Osteocyte (in vitro differentiated cells): ENCODE measurements at places on chromosomes 4 and X. TPM values are rescaled to one million over a fixed set of nuclear protein-coding genes. Genes with fewer than 3 reads are reported as not detected.

DNA sequence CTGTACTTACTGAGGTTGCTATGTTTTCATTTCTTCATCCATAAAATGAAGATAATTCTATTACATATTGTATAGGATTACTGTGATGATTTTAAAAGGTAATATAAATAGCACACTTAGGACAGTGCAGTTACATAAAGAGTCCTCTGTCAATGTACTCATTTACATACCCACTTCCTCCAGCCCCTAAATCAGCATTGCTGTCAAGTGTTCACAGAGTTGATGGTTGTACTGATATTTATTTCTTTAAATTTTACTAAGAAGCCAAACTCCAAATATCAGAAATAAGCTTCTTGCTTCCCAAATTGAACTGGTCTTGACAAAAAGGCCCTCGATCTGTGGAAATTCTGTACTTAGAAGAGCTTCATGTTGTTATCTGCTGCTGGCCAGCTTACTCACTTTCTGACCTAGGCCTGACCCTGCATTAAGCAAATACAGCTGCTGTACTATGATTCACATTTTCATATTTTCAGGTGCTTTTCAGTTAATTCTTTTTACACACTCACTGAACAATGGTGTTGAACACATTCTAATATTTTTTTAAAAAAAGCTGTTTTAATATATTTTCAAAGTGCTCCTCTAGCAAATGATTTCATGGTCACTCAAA, 259.6 kb downstream of the UNC5C start:
- no peak for DNase-seq

DNA sequence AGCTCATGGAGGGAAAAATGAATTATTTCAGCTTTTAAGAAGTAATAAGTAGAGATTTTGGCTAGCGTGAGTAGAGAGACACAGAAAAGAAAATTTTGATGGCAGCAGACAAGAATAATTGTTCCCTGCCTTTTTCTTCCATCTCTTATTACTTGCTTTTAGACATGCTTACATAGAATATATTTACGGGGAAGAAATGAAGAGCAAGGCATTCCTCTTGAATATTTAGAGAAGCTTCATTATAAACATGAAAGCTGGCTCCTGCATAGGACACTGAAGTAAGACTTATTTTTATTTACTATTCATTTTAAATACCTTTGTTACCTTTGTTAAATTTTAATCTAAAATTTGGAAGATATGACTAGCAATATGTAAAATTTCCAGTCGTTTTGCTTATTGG, 32.2 kb downstream of the DCK start:
- no peak for DNase-seq

- no peak for DNase-seq
These were observed 96.4 kb upstream of the PSAPL1 start for GRCh38 chr4:7530932-7531639.

GRCh38 chrX:119041175-119041574, 31.6 kb upstream of the CT47C1 start:
- DNase-seq: no peak

GRCh38 chrX:96474741-96475125, 209.9 kb upstream of the DIAPH2 start:
- DNase-seq: no peak

- no peak for DNase-seq
These were observed 50.9 kb downstream of the FAM193A start for GRCh38 chr4:2587213-2587823.

DNA sequence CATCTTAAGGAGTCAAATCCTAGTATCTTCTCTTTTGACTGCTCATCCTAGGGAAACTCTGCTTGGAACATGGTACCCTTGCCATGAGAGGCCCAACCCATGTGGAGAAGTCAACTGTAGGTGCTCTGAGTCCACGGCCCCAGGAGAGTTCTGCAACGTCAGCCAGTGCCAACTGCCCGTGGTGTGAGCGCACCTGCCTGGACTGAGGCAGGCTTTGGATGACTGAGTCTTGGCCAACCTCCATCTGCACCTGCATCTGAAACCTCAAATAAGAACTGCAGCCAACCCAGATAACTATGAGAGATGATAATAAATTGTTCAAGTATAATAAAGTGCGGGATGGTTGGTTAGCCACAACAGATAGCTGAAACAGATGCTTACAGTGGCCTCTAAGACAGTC, 772.0 kb downstream of the TRIML1 start:
- DNase-seq: no peak

DNA sequence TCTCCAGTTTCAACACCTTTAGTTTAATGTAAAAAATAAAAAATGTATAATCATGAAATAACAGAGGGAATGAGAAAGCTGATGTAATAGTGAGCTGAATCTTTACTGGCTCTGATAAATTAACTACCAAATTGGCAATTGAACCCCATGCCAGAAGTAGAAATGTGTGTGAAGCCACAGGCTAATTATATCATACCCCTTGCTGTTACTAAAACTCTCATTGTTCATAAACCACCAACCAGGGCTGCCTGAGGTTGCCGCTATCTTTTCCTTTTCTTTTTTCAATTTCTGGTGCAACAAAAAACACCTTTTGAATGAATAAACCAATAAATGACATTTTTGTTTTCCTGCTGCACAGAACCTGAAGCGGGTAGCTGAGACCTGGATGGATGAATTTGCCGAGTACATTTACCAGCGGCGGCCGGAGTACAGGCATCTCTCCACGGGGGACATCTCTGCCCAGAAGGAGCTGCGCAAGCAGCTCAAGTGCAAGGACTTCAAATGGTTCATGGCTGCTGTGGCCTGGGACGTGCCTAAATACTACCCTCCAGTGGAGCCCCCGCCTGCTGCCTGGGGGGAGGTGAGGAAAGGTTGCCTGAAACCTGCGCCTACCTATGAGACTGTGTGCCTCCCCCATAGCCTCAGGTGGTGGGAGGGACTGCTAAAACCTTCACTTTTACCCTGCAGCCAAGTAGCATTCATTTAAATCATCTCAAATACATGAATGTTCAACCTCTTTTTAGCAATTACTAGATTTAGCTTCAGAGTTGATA, 216.7 kb upstream of the GALNT7 start:
- DNase-seq: no peak

- DNase-seq: no peak
These were observed 51.4 kb downstream of the ARAP2 start for GRCh38 chr4:36192922-36193321.

- no peak for DNase-seq
These were observed 37.5 kb downstream of the AFAP1 start for GRCh38 chr4:7902101-7902553.

DNA sequence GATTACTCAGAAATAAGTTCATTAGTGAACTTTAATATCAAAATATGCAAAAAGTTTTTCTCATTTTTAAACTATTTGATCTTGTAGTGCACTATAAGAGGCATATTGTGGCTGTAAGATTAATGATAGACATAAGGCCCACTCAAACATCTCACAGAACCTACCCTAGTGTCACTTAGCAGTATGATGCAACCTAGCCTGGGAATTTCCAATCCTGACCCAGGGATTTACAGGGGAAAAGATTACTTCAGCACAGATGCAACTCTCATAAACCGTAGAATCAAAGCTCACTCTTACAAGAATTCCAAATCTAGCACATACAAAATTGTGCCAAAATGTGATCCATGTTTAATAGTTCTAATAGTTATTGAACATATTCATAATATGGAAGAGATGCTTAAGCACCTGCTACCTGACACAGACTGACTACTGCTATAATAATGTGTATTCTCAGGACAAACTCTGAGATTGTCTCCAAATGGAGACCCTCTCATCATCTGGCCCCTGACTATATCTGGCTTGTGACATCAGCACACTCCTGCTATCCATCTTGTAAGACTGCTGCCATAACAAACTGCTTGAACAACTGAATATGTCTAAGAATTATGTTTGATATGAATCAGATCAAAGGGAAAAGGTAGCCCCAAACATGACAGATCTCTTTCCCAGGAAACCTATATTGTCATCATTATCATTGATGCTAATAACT, 271.9 kb downstream of the PABPC4L start:
- no peak for DNase-seq

DNA sequence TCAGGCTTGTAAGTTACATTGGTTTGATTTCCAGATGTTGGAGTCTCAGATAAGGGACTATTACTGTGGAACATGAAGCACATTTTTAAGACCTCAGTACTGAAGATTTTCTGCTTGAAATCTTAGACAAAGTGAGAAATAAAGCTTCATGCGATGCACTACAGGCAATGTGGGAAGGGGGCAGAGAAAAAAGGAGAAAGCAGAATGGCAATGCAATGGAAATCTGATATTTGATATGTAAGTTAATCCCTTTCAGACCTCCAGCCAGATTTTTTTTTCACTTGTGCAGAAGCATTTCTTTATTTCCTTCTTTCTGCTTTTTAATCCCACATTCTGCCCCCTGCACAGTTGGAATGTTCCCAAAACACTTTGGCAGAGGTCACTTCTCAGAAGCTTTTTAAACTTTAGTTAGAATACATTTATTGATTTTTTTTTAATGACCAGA, 174.3 kb downstream of the ADGRL3 start:
- DNase-seq: no peak

GRCh38 chr4:70298051-70298450, 36.7 kb upstream of the CABS1 start:
- DNase-seq: no peak

- DNase-seq: no peak
These were observed 991.3 kb downstream of the FSTL5 start for GRCh38 chr4:161172396-161173026.

DNA sequence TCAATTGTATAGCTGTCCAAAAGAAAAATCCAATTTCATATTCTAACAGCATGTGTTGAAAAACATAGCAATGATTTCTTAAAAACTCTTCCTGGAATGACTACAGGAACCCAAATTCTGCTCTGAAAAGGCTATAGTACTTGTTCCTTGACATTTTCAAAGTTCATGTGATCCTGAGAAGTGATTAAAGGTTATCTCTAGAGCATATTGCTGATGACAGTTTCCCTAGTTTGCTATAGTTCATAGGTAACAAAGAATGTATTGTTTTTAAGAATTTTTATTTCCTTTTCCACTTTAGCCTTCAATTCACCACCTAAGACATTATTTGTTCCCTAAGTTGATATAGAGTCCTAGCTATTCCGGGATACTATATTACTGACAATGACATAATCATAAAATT, 1614.6 kb downstream of the PCDH7 start:
- DNase-seq: no peak

DNA sequence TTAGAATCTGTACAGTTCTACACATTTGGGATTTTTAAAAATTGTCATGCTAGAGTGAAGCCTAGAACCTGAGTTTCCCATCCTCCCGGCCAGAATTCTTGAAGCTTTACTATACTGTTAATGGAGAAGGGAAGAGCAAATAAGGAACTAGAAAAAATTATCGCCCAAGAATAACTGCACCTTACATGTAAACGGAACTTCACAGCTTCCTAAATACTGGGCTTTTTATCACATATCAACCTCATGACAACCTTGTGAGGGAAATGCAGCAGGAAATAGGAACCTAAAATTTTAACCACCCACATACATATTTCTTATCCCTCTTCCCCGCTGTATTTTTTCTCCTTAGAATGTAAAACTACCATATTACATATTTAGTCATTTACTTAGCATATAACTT, 19.3 kb downstream of the ARHGEF9 start:
- no peak for DNase-seq

DNA sequence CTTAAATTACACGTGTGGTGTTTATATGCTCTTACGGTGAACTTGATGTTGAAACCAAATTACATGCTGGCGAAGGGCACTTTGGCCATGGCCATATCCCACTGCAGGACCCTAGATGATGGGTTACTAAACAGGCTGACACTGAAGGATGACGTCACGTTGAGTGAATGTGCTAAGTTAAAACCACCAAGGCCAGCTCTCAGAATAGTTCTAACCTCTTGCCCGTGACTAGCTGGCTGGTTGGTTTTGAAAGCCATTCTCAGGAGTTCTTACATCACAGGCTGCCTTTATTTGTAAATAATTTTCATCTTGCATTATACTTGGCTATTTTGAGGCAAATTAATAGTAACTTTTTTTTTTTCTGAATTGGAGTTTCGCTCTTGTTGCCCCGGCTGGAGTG, 41.3 kb upstream of the PHEX start:
- no peak for DNase-seq

DNA sequence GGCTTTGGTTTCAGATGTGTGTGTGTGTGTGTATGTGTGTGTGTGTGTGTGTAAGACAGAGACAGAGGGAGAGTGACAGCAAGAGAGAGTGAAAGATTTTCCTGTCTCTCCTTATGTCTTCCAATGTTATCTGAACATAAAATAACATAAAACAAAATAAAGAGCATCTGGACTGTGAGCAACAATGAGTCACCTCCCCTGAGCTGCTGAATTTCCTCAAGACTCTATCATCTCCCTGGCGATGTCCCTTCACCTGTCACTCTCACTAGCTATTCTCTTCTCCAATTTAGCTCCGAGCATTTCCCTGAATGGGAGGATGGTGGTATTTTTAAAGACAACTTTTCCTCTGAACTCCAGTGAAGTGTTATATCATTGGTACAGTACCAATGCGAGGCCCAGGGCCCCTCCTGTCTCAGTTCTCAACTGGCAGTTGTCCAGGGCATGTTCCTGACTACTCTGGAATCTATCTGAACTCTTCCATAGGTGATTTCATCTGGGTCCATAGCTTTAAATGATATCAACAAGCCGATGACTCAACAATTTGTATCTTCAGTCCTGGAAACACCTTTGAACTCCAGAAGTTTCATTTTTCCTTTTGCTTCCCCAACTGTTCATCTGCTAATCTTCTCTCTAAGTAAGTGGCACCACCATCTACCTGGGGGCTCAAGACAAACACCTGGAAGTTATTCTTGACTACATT, 195.0 kb upstream of the CLNK start:
- DNase-seq: no peak

GRCh38 chr4:159447296-159447695, 344.4 kb downstream of the RAPGEF2 start:
- DNase-seq: no peak

GRCh38 chr4:85703096-85703495, 228.1 kb downstream of the ARHGAP24 start:
- DNase-seq: no peak

DNA sequence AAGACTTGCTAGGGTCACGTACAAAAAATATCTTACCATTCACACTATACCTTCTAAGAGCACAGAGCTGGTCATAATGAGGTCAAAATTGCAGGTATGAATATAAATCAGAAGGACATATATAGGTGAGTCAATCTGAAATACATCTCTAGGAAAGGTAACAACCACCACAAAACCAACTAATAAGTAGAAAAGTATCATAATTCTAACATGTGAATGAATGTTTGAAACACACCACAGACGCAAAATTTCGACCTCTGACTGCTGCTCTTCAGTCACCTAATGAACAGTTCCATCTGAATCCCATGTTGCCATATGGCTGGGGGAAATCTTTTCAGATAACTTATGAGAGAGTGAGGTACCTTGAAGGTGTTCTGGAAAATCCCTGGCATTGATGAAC, 22.1 kb downstream of the STAP1 start:
- no peak for DNase-seq

- DNase-seq: no peak
These were observed 41.1 kb upstream of the HS3ST1 start for GRCh38 chr4:11469650-11470437.

GRCh38 chr4:86174506-86174905, 185.3 kb downstream of the MAPK10 start:
- DNase-seq: no peak

GRCh38 chr4:139669335-139669734, 3.7 kb downstream of the MGST2 start:
- DNase-seq: no peak

PNMA6A gene
- total RNA-seq: 1.5 and 1.6 TPM in 2 replicates

CORIN gene
- total RNA-seq: 1.6 and 2.6 TPM in 2 replicates

ATP1B4 gene
- not detected in 2 replicates for total RNA-seq

EXOC1L gene
- total RNA-seq: not detected in 2 replicates

GATA1 gene
- total RNA-seq: not detected in 2 replicates

ADGRL3 gene
- 17.6 and 18.7 TPM in 2 replicates for total RNA-seq

KLHL34 gene
- not detected in 2 replicates for total RNA-seq

CPLX1 gene
- total RNA-seq: not detected in 2 replicates

WNK3 gene
- 3.9 and 5.8 TPM in 2 replicates for total RNA-seq

SCLT1 gene
- 13.6 and 14.0 TPM in 2 replicates for total RNA-seq

TMEM154 gene
- total RNA-seq: 0.60 and 1.4 TPM in 2 replicates
